ENCODE measurements at places on chromosomes 2 and 18. TPM values are rescaled to one million over a fixed set of nuclear protein-coding genes. Genes with fewer than 3 reads are reported as not detected.

Gene DES
- total RNA-seq, result not detected

- H3K4me1 ChIP-seq, result no peaks in the 10 kb centered on the region
- no peak overlapping the region for H3K27ac ChIP-seq
- H3K4me3 ChIP-seq, result no peak overlapping the region
- H3K27me3 ChIP-seq, result no peaks in the 10 kb centered on the region
- DNase-seq, result no peak
Observed at GRCh38 chr2:39390216-39390615, 46.9 kb downstream of the MAP4K3 start.

GRCh38 chr2:230411570-230412370 is 4.2 kb upstream of the SP100 start:
- H3K4me1 ChIP-seq, result peaks cover 83% of the 10 kb centered on the region
- H3K4me3 ChIP-seq, result peak overlapping the region; percentile 97
- no peaks in the 10 kb centered on the region for H3K27me3 ChIP-seq
- peaks cover 39% of the 10 kb centered on the region for H3K36me3 ChIP-seq
- DNase-seq, result peak; percentile 75

GRCh38 chr2:45888167-45888566 is 236.7 kb downstream of the PRKCE start:
- no peaks in the 10 kb centered on the region for H3K36me3 ChIP-seq
- H3K4me1 ChIP-seq, result peaks cover 48% of the 10 kb centered on the region
- no peak overlapping the region for H3K4me3 ChIP-seq
- DNase-seq, result no peak
- no peaks in the 10 kb centered on the region for H3K27me3 ChIP-seq
- H3K27ac ChIP-seq, result no peak overlapping the region

DNA sequence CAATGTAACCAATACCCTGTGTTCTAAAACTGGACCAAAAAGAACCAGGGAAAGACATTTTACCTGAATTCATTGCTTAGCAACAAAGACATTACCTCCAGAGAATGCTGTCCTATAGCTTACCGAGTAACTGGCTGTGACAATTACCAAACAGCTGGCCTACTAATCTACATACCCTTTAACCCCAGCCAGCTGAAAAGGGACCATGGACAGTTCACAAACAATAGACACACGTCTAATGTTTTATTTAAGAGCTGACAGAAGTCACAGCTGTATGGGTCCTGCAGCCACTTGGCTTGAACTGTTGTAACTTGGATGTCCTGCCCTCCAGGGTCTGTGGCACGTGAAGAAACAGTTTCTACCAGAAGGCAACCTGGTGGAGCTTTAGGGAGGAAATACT is 130.1 kb upstream of the EFEMP1 start:
- no peaks in the 10 kb centered on the region for H3K36me3 ChIP-seq
- H3K4me3 ChIP-seq, result no peak overlapping the region
- DNase-seq, result no peak
- no peaks in the 10 kb centered on the region for H3K27me3 ChIP-seq
- no peaks in the 10 kb centered on the region for H3K4me1 ChIP-seq

- H3K4me1 ChIP-seq, result no peaks in the 10 kb centered on the region
- no peak overlapping the region for H3K27ac ChIP-seq
- H3K36me3 ChIP-seq, result no peaks in the 10 kb centered on the region
- DNase-seq, result no peak
Observed at GRCh38 chr2:177175917-177176668, 36.5 kb upstream of the HNRNPA3 start.

GRCh38 chr2:96864343-96865091 is 5.4 kb downstream of the SEMA4C start:
- no peak overlapping the region for H3K27ac ChIP-seq
- H3K4me3 ChIP-seq, result no peak overlapping the region
- no peak for DNase-seq
- no peaks in the 10 kb centered on the region for H3K27me3 ChIP-seq

Gene FAP
- total RNA-seq, result not detected

Gene PCARE
- not detected for total RNA-seq

Gene TMX3
- 63.3 TPM for total RNA-seq

- no peak overlapping the region for H3K4me3 ChIP-seq
- H3K27me3 ChIP-seq, result no peaks in the 10 kb centered on the region
- no peak for DNase-seq
- no peaks in the 10 kb centered on the region for H3K4me1 ChIP-seq
- no peak overlapping the region for H3K27ac ChIP-seq
Observed at GRCh38 chr18:63689064-63689463, 13.7 kb upstream of the SERPINB11 start.

- H3K27ac ChIP-seq, result no peak overlapping the region
- peaks cover 79% of the 10 kb centered on the region for H3K27me3 ChIP-seq
- H3K36me3 ChIP-seq, result no peaks in the 10 kb centered on the region
Observed at GRCh38 chr2:72914206-72914559, 3.1 kb upstream of the EMX1 start.

- H3K27ac ChIP-seq, result no peak overlapping the region
- no peak overlapping the region for H3K4me3 ChIP-seq
- H3K4me1 ChIP-seq, result no peaks in the 10 kb centered on the region
- DNase-seq, result no peak
- no peaks in the 10 kb centered on the region for H3K27me3 ChIP-seq
Observed at GRCh38 chr2:185967335-185967734, 228.7 kb downstream of the FSIP2 start.

Gene SLC14A1
- total RNA-seq, result 8.7 TPM

DNA sequence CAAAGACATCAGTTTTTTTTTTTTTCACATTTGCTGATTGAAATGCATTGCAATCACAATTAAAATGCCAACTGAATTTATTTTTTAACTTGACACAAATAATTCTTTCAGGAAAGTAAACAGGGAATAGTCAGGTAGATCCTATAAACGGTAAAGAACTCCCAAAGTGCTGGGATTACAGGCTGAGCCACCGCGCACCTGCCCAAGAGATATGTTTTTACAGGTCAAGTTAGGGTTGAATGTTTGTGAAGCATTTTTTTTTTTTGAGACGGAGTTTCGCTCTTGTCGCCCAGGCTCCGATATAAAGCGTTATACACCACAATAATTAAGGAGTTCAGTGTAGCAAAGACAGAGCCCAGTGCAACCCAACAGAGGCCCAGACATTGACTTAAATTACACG is 15.1 kb downstream of the ITM2C start:
- peaks cover 24% of the 10 kb centered on the region for H3K4me1 ChIP-seq
- H3K27ac ChIP-seq, result no peak overlapping the region
- H3K36me3 ChIP-seq, result no peaks in the 10 kb centered on the region
- no peak overlapping the region for H3K4me3 ChIP-seq
- no peak for DNase-seq
- H3K27me3 ChIP-seq, result no peaks in the 10 kb centered on the region

GRCh38 chr2:216560838-216561270 is 62.2 kb downstream of the RPL37A start:
- no peaks in the 10 kb centered on the region for H3K27me3 ChIP-seq
- no peak for DNase-seq
- H3K4me1 ChIP-seq, result no peaks in the 10 kb centered on the region
- no peak overlapping the region for H3K4me3 ChIP-seq

GRCh38 chr18:58990720-58991119 is 126.0 kb downstream of the ZNF532 start:
- H3K36me3 ChIP-seq, result no peaks in the 10 kb centered on the region
- H3K27me3 ChIP-seq, result peaks cover 22% of the 10 kb centered on the region
- no peak overlapping the region for H3K4me3 ChIP-seq

- H3K36me3 ChIP-seq, result no peaks in the 10 kb centered on the region
- H3K4me3 ChIP-seq, result no peak overlapping the region
- no peak overlapping the region for H3K27ac ChIP-seq
- DNase-seq, result no peak
- peaks cover 15% of the 10 kb centered on the region for H3K4me1 ChIP-seq
Observed at GRCh38 chr2:101351207-101351606, 36.1 kb downstream of the CREG2 start.

DNA sequence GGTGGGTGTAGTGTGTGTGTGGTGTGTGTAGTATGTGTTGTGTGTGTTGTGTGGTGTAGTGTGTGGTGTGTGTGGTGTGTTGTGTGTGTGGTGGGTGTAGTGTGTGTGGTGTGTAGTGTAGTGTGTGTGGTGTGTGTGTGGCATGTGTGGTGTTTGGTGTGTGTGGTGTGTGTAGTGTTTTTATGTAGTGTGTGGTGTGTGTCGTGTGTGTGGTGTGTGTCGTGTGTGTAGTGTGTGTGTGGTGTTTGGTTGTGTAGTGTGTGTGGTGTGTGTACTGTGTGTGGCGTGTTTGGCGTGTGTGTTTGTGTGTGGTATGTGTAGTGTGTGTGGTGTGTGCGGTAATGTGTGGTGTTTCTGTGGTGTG is 4.7 kb upstream of the RTP5 start:
- DNase-seq, result no peak
- H3K4me1 ChIP-seq, result peaks cover 73% of the 10 kb centered on the region
- peaks cover 6% of the 10 kb centered on the region for H3K36me3 ChIP-seq
- H3K27me3 ChIP-seq, result peaks cover 25% of the 10 kb centered on the region
- H3K4me3 ChIP-seq, result peak overlapping the region; percentile 25

Gene RGPD5
- 12.1 TPM for total RNA-seq

- no peaks in the 10 kb centered on the region for H3K36me3 ChIP-seq
- no peaks in the 10 kb centered on the region for H3K27me3 ChIP-seq
- no peak overlapping the region for H3K27ac ChIP-seq
- no peak overlapping the region for H3K4me3 ChIP-seq
Observed at GRCh38 chr2:875687-876615, 74.7 kb upstream of the SNTG2 start.

DNA sequence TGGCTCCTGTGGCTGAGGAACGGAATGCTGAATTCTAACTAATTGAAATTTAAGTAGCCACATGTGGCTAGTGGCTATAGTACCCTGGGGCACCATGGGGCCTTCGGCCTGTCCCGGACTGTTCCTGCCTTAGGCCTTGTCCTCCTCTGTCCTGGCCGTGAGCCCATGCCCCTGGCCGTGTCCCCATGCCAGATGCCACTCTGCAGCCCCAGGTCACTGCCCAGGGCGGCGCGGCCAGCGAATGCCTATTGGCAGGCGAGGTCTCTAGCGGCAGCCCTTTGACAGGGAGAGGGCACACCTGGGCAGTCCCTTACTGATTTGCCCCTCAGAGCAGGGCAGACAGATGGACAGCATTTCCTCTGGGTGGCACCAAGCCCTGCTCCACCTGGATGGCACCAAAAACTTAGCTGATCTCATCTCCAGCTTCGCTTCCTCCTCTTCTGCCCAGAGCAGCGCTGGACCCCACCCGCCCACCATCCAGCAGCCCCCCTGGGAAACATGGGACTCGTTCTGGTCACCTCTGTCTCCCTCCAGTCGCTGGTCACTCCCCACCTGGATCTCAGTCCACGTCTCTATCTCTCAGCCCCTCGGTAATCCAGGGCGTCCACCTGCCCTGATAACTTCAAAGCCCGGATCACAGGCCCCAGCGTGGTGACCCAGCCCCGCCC is 1.1 kb upstream of the DGKD start:
- peak overlapping the region; percentile 83 for H3K4me3 ChIP-seq
- H3K27me3 ChIP-seq, result no peaks in the 10 kb centered on the region
- no peak for DNase-seq

- H3K36me3 ChIP-seq, result peaks cover 3% of the 10 kb centered on the region
- H3K4me1 ChIP-seq, result peaks cover 9% of the 10 kb centered on the region
- no peaks in the 10 kb centered on the region for H3K27me3 ChIP-seq
- peak overlapping the region; percentile 16 for H3K27ac ChIP-seq
- no peak overlapping the region for H3K4me3 ChIP-seq
Observed at GRCh38 chr2:46634905-46635304, 155.5 kb downstream of the TMEM247 start.

Gene SULT1C2
- total RNA-seq, result not detected
